Stimulated activated CD4-positive, alpha-beta T cell treated with anti-CD3 and anti-CD28 coated beads, Interleukin-2, amount 100 ng/mL, for 24 hours (primary cell): ENCODE measurements at places on chromosomes 1 and 21.

DNA sequence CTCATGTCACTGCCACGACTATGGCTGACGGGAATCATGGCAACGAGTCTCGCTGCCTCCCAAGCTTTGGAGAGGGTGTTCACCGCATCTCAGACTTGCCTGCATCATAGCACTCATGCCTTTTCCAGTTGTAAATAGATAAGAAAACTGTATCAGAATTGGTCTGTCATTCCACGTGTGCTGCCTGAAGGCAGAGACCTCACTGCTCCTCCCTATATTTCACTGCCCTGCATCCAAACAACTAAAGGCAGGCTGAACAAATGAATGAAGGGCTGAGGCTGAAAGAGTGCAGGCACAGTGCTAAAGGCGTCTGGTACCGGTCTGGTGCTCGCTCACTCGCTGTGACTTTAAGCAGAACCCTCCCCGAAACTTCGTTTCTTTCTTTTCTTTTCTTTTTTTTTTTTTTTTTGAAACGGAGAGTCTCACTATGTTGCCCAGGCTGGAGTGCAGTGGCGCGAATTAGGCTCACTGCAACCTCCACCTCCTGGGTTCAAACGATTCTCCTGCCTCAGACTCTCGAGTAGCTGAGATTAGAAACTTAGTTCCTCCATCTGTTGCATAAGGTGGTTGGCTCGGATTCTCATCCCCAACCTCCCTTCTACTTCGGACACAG lies 542 bp downstream of the EIF2B3 start:
- no peak for DNase-seq

GRCh38 chr1:211742889-211743529 lies 67.6 kb upstream of the NEK2 start:
- DNase-seq = no peak

GRCh38 chr1:232244426-232244825 lies 385.5 kb downstream of the SIPA1L2 start:
- no peak for DNase-seq

DNA sequence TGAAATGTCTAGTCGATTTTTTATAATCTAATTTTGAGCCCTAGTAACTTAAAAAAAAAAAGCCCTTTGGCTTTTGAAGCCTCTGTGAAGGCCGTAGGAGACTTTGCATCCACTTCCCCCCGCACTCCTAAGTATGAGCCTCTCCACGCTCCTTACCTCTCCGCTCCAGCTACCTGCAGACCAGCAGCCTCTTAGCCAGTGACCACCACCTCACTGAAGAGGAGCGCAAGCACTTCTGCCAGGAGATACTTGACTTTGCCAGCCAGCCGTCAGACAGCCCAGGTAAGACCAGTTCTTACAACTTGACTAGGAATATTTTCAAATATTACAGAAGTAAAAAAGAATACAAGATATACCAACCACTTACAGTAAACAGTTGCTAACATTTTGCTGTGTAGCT lies 27.4 kb upstream of the PWP2 start:
- DNase-seq = no peak

- DNase-seq = no peak
These were observed 26.2 kb upstream of the PADI4 start for GRCh38 chr1:17281775-17282181.

- no peak for DNase-seq
These were observed 252.1 kb downstream of the TM2D1 start for GRCh38 chr1:61472876-61473275.
